HS-5 (cell line): ENCODE measurements at places on chromosomes 7 and 10.

DNA sequence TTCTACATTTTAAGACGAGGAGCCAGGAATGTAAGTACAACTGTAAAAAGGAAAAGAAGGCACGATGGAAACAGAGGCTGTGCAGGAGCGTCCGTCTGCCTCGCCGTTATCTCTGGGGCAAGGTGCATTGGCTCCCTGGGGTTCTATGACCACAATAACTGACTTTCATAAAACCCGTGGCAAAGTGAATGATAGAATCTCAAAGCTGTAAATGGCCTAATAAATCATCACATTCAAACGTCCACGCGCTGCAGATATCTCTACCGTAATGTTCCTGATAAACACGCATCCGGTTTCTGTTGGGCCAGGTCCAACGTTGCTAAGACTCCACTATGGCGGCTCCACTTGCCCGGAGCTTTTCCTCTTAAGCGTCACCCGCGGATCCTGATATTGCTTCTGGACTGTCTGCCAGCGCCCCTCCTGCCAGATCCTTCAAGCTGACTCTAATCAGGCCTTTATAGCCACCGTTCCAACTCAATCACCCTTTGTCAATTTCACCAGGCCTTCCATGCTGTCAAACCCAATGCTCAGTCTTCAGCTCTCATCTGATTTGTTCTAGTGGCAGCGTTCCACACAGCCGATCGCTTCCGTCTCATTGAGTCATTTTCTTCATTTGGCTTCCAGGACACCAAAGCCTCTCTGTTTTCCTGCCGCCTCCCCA is 265.6 kb upstream of the FOXK1 start:
- no peak for DNase-seq

GRCh38 chr7:42236266-42236975 is 588 bp downstream of the GLI3 start:
- DNase-seq, result no peak

DNA sequence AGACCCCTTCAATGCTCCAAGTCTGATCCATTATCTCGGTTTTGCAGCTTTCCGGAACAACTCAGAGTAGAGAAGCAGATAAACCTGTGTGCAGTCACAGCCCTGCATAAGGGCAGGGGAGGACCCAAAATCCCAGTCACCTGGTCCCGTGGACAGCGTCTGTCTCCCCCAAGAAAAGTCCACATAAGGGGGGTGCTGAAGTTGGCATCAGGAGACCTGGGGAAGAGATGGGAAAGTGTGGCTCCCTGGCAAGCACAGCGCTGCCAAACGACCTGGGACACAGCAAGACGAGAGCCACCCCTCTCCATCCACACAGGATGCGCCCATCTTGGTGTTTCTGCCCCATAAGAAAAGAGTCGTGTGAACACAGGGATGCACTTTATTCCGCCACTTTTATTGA is 27.9 kb downstream of the ASB13 start:
- DNase-seq, result no peak

DNA sequence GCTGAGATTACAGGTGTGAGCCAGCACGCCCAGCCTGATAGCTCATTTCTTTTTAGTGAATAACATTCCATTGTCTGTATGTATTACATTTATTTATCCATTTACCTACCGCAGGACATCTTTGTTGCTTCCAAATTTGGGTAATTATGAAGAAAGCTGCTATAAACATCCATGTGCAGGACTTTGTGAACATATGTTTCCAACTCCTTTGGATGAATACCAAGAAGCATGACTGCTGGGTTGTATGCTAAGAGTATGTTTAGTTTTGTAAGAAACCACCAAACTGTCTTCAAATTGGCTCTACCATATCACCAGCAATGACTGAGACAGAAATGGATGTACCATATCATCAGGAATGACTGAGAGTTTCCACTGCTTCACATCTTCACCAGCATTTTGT is 200.2 kb upstream of the TMEM196 start:
- no peak for DNase-seq

GRCh38 chr7:74569501-74570075 is 87.9 kb upstream of the GTF2I start:
- no peak for DNase-seq
